ENCODE measurements at places on chromosomes 12 and 14.

- DNase-seq, result no peak
These were observed 27.3 kb downstream of the TTC5 start for GRCh38 chr14:20278414-20278813.

- DNase-seq, result no peak
These were observed 1126.7 kb downstream of the AACS start for GRCh38 chr12:126191949-126192348.

- no peak for DNase-seq
These were observed 73.5 kb downstream of the ARF6 start for GRCh38 chr14:49966304-49966809.

DNA sequence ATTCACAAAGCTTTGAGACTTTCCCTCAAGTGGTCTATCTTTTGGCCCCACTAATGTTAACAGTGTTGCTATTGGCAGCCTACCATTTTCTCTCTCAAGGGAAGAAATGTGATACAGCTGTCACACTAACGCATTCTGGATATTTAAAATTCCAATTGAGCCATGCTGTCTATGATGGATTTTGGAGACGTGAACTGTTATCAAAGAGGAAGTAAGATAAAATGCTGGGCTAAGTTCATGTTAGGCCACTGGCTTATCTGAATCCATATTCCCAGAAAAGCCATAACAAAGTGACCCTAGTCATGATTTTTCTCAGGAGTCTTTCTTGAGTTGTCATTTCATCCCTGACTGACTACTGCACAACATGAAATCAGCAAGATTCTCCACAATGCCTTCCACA is 200.2 kb downstream of the PHLDA1 start:
- DNase-seq, result no peak

DNA sequence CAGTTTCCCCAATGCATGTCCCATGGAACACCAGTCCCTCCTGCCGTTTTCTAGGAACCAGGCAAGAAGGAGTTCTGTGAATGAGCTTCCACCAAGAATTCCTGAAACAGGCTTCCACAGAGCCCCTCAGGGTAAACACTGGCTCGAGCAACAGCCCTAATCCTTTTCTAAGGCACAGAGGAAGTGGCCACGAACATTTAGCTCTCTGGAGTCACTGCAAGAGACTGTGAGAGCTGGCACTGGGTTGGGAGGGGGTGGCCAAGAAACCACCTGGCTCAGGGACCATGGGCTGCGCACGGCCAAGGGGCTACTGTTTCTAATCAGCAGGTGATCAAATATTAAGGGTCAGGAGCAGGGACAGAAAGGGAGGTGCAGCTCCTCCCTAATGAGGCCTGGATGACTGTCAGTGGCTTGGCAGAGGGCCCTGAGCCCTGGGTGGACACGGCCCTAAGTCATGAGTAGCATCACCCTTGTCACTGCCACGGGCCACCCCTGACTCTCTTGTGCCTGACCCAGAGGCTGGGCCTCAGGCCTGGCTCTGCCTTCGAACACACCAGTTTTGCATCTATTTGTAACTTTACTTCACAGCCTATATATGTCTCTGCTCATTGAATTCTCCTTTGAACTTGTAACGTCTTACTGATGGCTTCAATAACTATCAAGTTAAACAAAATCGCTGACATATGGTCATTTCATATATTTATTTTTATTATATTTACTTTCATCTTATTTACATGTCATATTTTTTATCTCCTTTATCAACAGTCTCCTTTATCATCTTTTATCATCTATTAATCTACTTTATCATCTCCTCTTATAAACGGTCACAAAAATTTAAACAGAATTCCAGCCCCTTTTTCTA is 154.0 kb downstream of the DICER1 start:
- DNase-seq, result no peak

- no peak for DNase-seq
These were observed 5.5 kb downstream of the PABPN1 start for GRCh38 chr14:23326491-23327332.

DNA sequence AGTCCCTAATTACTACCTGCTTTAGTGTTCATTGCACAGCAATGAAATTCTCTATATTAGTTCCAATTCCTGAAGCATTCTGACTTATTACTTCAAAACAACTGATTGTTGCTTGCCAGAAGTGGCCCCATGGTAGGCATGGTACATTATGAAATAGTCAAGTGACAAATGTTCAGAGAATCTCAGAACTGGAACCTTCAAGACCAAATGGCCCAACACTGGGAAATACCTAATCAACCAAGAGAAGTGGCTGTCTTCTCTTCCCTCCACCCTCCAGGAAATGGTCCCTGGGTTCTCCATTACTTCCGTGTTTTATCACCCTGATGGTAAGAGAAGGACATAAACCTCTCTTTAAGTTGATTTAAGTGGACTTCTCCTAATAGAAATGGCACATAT is 49.9 kb downstream of the ITPR2 start:
- DNase-seq, result no peak

DNA sequence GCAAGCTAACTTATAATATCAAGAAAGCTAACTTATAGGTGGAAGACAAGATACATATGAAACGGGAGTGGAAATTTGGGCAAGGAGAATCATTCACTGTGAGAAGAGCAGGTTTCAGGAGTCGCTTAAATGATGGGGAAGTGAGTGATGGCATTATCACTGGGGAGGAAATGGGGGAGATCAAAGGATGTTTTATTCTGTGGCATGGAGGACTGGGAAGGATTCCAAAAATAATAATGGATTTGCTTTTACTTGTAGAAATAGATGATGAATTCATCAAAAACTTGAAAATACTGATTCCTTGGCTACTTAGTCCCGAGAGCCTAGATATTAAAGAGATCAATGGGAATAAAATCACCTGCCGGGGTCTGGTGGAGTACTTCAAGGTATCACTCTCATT is 47.8 kb downstream of the SAV1 start:
- no peak for DNase-seq

DNA sequence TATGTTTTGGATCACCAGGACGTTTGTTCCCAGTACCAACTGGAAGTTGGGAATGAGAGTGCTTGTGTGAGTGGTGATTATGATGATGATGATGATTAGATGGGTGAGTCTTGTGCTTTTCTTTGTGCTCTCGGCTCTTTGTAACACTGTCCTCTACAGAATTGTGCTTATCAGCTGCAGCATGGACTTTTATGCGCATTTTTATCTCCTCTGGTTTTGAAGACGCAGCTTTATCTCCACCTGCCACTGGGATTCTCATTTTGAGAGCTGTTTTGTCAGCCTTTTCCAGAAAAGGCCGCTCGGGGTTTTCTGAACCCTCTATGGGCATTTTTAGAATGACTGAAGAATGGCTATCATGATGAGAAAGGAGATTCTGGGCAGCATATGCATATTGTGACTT is 11.5 kb upstream of the KANSL2 start:
- no peak for DNase-seq

- no peak for DNase-seq
These were observed 56.4 kb downstream of the ZFP36L1 start for GRCh38 chr14:68736471-68736871.

DNA sequence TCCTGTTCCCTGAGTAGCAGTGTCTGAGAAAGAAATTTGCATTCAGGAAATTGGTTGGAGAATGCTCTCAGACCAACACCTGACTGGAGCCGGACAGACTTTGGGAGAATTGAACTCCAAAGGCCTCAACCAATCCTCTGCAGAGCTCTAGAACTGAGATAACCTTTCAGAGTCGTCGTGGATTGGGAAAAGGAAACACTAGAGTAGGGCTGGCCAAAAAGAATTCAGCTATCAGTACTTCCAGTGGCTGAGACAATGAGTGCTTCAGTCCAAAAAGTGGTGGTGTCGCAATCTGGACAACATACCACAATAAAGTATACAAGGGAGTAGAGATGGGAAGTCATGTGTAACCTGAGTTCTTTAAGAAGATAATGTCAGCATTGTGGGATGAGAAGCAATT is 377.1 kb downstream of the SLC16A7 start:
- no peak for DNase-seq

- no peak for DNase-seq
These were observed 924.4 kb upstream of the LRFN5 start for GRCh38 chr14:40682131-40682913.

- no peak for DNase-seq
These were observed 2.0 kb downstream of the RIMBP2 start for GRCh38 chr12:130714091-130714590.

DNA sequence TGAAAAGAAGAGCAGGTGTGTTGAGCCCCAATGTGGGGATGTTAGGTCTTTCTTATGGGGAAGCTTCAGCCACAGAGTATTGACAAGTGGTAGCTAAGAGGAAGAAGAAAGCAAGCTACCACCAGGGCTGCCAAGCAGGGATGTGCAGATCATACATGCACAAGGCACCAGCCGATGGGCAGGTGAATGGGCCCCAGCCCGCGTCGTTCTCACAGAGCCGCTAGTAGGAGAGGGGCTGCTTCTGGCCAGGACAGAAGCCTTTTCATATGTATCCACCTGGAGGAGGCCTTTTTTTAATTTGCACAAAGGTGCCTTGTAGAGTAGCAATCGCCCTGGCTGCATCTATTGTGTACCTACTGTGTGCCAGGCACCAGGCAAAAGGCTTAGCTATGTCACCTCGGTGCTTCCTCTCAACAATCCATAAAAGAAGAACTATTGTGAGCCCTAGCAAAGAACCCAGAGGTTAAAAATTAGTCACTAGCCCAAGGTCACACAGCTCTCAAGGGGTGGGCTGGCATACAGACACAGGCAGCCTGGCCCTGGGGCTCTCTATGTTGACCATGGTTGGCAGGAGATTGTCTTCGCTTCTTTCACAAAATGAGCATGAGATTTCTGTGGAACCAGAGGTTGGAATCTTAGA is 8.2 kb downstream of the NUAK1 start:
- DNase-seq, result no peak

DNA sequence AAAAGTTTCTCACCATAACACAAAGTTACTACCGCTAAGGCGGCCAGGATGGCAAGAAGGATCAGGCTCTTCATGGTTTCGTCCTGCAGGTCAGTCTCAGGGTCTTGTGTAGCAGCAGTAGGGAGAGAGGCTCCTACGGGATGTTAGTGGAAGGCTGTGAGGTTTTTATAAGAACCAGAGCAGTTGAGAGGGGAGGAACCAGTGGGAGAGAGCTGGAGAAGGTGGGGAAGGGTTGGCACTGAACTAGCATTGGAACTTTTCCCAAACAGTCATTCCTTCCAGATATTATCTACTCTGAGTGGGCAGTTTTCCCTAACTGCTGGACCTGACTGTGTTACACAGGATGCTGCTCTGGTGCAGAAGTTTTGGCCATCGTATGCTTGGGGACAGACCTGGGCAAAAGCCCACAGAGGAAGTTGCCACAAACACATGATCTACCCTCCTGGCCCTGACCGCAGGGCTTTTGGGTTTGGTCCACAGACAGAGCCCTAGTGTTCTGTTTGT is at the start of gene MGP:
TSS of gene MGP (minus strand) at position 137 of the 504 bp plus-strand sequence. CDS start at position 74, 63 bp downstream.
- no peak for DNase-seq

DNA sequence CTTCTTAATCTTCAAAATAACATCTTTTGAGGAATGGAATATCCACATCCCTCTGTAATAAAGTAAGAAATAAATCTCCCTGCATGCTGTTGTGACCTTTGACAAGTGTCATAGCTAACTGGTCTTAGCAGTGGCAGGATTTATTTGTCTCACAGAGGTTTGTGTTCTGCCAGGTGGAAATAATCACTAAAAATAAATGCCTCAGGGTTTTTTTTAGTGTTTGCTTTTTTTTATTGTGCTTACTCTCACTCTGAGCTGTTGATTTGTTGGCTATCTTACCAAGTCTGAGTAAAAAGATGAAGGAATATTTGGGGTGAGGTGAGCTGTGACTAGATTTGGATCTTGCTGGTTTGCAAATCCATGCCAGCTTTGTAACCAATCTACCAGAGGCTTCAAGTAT is 285.4 kb downstream of the ALG10B start:
- DNase-seq, result no peak

DNA sequence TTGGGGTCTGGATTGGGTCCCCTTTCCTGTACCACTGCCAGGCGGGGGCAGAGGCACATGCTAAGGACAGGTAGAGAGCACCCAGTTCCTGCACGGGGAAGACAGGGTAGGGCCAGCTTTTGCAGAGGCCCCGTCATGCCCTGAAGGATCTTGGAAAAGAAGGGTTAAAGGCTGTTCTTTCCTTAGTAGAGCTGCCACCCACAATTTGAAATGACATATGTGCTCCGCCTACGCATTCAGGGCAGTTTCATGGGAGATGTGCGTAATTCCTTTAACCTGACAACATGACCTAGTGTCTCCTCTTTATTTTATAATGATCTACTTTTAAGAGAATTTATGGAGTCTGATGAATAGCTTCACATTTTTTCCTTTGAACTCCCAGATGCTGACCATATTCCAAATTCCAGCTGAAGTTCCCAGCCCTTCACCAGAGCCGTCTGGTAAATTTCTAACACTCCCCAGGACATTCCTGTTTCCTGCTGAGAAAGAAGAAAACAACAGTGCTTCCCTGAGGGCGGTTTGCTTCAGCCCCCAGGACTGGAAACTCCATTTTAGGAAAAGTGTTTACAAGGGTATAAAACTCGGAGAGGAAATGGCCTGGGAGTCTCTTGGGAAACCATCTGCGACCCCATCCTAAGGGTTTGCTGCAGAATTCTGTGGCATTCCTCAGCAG is 58.9 kb upstream of the PLEKHG3 start:
- DNase-seq, result no peak

GRCh38 chr12:48286665-48287064 is 64.1 kb downstream of the ZNF641 start:
- no peak for DNase-seq

DNA sequence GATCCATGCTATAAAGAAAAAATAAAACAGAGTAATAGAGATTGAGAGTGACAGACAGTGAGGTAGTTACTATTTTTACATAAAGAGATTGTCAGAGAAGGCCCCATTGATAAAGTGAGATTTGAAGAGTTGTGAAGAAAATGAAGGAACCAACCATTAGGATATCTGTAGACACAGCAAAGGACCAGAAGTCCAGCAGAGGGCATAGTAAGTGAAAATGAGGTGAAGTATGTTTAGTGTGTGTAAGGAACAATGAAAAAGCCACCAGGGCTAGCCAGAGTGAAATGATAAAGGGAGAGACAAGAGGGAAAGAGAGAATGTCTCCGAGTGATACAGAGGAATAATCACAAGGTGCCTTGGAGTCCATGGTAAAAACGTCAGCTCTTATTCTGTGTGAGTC is 411.0 kb downstream of the NELL2 start:
- no peak for DNase-seq

- DNase-seq, result no peak
These were observed 3.3 kb upstream of the RIMBP2 start for GRCh38 chr12:130719263-130719859.

DNA sequence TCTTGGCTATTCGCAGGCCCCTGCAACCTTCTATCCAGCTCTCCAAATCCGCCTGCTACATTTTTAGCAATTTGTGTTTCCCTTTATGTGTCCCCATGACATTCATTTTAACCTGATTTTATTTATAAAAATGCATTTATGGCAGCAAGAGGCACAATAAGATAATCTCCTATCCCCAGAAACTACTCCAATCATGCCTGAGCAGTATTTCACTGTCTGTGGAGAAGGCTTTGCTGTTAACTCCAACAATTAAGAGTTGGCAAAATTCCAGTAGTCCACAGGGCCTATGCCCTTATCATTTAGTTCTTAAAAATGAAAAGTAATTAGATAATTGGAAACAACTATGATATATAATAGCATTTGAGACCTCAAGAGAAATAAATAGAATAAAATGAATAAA is 462.4 kb downstream of the TRHDE start:
- DNase-seq, result no peak

GRCh38 chr12:64457466-64457865 is 5.5 kb downstream of the TBK1 start:
- DNase-seq, result no peak

- DNase-seq, result no peak
These were observed 49.3 kb upstream of the TSPAN11 start for GRCh38 chr12:30877105-30877875.
